ENCODE measurements at places on chromosomes 5 and 9. TPM values are rescaled to one million over a fixed set of nuclear protein-coding genes. Genes with fewer than 3 reads are reported as not detected.
A peak's percentile ranks its signal among the peaks of the same experiment; 100 is the strongest.

The DEPDC1B gene
- total RNA-seq, result 1.8 TPM

The RGS7BP gene
- under 0.01 TPM for total RNA-seq

The PRR16 gene
- 30.4 TPM for total RNA-seq

DNA sequence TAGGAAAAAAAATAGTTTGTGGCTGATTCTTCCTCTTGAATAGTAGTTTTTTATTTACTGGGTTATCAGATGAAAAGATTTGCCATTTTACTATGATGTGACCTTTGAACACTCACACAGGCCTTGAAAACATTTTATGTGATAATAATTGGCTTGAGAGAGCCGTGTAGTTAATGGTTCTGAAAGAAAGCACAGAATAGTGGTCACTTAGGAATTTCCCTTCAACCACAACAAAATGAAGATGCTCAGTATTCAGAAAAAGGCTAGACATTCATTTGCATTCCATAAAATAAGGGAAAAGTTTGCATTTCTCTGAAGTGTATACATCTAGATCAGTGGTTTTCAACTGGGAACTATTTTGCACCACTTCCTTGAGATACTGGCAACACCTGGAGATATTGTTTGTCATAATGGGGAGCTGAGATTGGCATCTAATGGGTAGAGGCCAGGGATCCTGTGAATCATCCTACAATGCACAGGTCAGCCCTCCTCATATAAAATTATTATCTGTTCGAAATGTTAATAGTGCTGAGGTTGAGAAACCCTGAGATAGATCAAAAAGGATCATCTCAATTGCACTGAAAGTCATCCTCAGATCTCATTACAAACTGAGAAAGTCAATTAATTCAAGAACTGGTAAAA lies 446.4 kb upstream of the CCNG1 start:
- H3K4me3 ChIP-seq, result no peak overlapping the region
- H3K27me3 ChIP-seq, result no peaks in the 10 kb centered on the region
- no peak for DNase-seq

- peaks cover 5% of the 10 kb centered on the region for H3K4me1 ChIP-seq
- H3K27me3 ChIP-seq, result peaks cover 35% of the 10 kb centered on the region
- DNase-seq, result peak; percentile 41
- no peaks in the 10 kb centered on the region for H3K36me3 ChIP-seq
These were observed 982 bp downstream of the EPB41L4A start for GRCh38 chr5:112417931-112418658.

DNA sequence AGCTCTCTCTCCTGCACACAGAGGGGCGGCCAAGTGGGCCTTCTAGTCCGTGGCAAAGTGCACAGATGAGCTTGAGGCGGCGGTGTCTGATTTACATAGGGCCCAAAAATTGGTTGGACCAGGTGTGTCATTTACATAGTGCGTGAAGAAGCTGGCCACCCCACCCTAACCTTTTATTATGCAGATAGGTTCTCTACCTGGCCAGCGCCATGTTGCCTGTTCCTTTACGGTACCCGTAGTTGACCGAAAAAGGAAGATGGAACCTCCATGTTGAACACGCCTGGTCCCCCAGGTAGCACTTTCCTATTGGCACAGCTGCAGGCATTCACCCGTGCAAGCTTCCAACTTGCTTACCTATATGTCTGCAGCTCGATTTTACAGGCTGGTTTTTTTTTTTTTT lies 61.5 kb downstream of the GNA14 start:
- no peaks in the 10 kb centered on the region for H3K36me3 ChIP-seq
- peaks cover 2% of the 10 kb centered on the region for H3K27me3 ChIP-seq
- peaks cover 3% of the 10 kb centered on the region for H3K4me1 ChIP-seq
- no peak for DNase-seq
- no peak overlapping the region for H3K4me3 ChIP-seq

The ENC1 gene
- total RNA-seq, result 109 TPM

GRCh38 chr9:133487331-133487725 lies 8.4 kb upstream of the SLC2A6 start:
- DNase-seq, result peak; percentile 70
- no peak overlapping the region for H3K27ac ChIP-seq
- no peaks in the 10 kb centered on the region for H3K36me3 ChIP-seq
- H3K4me1 ChIP-seq, result peaks cover 6% of the 10 kb centered on the region
- H3K27me3 ChIP-seq, result no peaks in the 10 kb centered on the region
- H3K4me3 ChIP-seq, result no peak overlapping the region

- no peaks in the 10 kb centered on the region for H3K36me3 ChIP-seq
- H3K4me3 ChIP-seq, result no peak overlapping the region
- no peak for DNase-seq
- no peaks in the 10 kb centered on the region for H3K27me3 ChIP-seq
- H3K27ac ChIP-seq, result no peak overlapping the region
These were observed 323.0 kb downstream of the TMEM167A start for GRCh38 chr5:82754036-82754746.

The SRD5A1 gene
- 8.8 TPM for total RNA-seq

The PTPRD gene
- 23.9 TPM for total RNA-seq

The GALNT12 gene
- total RNA-seq, result 10.1 TPM

The USP20 gene
- total RNA-seq, result 9.1 TPM

Measured in osteoblast (primary cell).